ENCODE measurements at places on chromosomes 11 and 22.

- no peak for DNase-seq
Observed at GRCh38 chr22:45295492-45295891, 10.7 kb downstream of the UPK3A start.

DNA sequence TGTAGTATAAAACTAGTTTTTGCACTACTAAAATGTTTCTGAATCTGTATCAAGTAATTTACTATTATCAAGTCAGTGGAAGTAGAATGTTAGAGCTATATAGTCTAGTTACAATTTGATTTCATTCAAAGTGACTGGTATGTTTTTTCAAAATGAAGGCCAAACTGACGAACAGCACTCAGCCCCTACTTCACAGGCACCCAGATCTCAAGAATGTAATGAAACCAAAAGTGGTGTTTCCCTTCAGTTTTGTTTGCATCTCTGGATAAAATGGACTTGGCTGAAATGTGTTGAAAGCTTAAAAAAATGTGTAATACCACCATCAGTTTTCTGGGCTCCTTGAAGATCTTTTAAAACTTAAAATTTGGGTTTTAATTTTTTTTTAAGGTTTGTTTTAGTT is 46.4 kb downstream of the QSER1 start:
- no peak for DNase-seq

DNA sequence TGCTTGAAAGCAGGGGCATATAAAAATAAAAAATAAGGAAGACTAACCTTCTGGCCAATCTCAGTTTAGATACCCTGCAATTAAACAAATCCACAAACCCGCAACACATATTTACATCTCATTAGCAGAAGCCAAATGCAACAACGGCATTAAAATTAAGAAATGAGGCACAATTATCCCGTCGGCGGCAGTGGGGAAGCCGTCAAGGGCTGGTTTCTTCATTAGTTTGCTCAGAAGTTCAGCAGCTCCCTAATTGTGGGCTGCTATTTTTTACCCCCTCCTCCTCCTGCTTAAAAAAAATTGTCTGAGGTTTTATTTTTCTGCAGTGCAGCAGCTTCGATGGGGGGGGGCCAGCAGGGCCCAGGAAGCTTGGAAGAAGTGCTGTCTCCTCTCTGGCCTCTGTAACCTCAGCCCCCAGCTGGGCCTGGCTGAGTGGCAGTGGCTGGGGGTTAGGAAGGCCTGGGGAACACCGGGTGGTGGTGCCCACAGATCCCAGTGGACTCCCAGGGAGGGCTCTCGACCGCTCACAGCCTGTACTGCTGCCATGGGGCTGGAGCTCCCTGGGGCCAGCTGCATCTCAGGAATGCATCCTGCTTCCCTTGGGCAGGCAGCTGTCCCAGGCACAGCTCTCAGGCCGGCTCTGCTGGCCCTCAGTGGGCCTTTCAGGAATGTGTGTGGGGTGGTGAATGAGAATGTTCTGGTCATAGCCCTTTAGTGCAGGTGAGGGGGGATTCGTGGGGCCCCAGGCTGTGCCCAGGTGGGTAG is 148.7 kb upstream of the B3GAT1 start:
- no peak for DNase-seq

DNA sequence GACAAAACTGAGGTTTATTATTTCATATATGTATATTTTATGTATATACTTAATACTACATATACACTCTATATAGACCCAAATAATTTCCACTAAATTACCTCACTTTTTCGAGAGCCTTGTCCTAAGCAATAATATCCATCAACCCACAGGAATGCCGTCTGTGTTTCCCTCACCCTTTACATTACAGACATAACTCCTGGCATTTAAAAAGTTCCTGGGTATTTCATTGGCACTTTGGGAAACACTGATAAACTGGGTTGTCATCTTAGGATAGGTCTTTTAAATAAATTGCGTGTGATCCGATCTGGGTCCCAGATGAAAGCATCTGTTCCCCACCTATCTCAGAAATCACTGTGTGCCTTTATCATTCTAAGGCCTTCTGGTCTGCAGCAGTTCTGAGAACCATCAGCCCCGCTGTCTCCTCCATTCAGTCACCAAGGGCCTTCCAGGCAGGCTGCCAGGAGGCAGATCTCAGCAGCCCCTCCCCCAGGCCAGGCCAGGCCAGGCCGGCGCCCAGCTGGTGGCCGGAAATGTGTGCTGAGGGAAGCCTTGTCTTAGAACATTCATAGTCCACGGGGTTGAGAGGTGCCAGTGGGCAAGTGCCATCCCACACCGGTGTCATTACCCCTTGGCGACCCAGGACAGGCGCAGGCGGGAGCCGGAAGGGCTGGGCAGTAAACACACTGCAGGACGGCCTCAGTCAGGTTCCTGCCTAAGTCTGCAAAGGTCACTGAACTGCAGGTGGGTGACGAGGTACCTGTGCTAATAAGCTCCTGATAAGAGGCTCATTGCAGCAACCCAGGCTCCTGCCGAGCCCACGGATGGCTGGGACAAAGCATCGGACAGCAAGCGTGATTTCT is 3.3 kb downstream of the FGF19 start:
- DNase-seq = peak; percentile 78

- peak; percentile 27 for DNase-seq
Observed at GRCh38 chr22:26484360-26484706, 656 bp downstream of the SRRD start.

DNA sequence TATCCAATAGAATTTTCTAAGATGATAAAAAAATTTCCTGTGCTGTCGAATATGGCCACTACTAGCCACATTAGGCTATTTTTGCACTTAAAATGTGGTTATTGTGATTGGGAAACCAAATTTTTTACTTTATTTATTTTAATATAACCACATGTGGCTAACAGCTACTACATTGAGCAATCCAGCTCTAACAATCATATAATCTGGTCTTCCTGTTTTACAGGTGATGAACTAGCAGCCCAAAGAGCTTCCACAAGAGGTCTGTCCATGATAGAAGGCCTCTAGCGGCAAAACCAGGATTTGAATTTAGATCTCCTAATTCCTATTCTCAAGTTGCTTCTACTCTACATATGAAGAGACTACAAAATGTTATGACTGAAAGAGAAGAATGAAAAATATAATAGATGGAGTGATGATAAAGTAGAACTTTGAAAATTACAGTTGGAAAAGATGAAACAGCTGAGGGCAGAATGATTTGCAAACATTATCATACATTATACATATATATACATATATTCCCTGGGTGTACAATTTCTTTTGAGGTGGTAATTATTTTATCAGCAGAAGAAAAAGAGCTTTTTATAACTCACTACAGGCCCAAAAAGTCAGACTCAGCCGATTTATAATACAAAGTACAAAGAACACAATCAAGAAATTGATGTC is 363.5 kb upstream of the PITPNB start:
- DNase-seq = peak; percentile 19

DNA sequence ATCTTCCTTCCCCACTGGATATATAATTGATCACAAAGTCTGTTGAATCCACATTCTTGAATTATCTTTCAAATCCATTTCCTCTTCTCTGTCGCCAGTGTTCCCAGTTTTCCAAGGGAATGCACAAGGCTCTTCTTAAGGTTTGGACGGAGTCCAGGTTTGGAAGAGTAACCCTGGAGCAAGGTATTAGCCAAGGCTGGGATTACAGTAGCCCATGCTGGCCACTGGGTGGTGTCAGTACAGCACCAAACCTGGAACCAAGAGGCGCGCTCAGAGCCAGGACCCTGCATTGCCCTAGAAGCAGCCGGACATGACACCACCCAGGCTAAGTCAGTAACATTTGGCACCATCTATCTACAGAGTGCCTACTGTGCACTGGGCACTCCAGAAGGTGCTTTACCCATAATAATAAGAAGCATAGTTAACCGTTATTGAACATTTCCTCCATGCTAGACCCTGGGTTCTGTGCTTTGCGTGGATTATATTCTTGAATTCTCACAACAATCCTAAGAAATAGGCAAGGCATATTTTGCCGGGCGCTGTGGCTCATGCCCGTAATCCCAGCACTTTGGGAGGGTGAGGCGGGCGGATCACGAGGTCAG is 48.0 kb upstream of the CLPB start:
- peak; percentile 85 for DNase-seq

DNA sequence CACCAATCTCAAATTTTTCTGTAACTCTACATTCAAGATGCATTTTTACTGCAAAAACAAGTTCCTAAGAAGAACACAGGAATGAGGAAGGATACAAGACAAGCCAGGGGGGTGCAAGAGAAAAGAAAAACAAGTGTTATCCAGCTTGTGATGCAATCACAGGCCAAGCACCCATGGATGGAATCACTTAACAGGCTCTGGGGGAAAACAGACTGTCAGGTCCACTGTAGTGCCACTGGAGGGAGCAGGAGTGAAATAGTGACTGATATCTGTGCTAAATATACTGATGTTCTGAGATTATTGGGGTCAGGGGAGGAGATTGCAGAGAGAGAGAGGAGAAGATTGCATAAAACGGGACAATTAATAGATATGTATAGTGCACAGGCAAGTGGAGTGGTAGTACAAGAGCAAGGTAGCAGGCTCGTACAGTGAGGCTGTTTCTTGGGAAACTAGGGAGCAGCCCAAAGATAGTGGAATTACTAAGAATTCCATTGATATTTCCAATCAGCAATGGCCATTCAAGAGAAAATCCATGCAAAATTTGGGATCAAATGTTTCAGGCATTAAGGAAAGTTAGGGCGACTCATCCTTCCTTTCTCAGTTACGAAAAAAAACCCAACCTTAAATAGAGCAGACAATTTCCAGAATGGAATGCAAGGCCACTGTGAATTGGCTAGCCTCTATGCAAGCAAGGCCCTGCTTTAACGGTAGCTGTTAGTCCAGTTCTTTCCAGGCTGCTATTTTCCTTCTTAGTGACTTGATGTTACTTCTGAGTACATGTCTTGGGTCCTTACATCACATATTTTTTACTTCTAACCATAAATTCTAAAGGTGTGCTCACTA is 52.2 kb upstream of the CEP126 start:
- DNase-seq = peak; percentile 82

DNA sequence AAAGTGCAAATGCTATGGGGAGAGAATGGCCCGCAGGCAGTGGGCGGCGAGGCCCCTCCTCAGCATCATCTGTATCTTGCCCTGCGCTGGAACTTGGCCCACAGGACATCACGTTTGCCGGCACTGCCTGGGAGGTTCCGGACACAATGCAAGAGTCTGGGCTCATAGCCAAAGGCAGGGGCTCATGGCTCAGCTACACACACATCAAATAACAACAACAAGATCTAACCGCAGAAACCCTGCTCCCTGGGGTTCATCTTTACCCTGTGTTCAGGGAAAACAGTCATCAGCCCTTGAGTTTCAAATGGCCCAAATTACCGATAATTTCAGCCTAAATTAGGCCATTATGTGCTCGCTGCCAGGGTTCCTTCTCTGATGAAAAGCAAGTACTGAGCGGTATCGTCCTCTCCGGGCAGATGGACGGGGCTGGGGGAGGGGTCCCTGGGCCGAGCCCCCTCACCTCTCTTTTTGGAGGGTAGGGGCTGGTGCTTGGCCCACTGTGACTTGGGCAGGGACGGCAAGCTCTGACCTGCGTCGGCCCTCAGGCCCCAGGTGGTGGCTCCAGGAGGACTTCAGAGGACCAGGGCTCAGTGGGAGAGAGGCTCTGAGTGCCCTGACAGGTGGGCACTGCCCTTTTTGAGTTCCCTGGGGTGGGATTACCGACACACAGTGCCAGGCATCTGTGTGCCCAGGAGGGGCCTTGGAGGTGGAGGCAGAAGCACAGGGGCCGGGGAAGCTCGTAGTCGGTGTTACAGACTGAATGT is 25.0 kb upstream of the GAL start:
- peak; percentile 96 for DNase-seq

DNA sequence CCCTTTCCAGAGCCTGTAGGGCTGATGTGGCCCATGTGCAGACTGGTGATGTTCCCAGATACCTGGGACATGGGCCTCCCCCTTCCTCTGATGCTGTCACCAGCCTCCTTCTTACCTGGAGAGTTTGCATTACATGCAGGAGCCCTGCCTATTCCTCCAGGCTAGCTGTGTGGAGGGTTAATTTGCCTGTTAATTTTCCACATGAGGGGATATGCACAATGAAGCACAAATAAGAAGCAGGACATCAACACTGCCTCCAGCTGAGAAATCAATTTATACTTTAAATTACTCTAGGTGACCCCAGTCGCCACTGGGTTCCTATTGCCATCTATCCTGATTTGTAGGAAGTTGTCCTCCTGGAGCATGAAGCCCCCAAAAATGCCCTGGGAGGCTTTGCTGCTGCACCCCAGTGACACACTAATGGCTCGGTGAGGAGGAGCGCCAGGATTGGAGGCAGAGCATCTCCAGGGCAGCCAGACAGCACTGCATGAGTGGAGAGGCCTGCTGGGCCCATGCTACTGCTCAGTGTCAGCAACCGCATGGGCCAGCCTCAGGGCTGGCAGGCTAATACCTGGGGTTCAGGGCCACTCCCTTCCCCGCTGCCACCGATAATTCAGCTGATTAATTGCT is 101.6 kb upstream of the USP47 start:
- DNase-seq = no peak

DNA sequence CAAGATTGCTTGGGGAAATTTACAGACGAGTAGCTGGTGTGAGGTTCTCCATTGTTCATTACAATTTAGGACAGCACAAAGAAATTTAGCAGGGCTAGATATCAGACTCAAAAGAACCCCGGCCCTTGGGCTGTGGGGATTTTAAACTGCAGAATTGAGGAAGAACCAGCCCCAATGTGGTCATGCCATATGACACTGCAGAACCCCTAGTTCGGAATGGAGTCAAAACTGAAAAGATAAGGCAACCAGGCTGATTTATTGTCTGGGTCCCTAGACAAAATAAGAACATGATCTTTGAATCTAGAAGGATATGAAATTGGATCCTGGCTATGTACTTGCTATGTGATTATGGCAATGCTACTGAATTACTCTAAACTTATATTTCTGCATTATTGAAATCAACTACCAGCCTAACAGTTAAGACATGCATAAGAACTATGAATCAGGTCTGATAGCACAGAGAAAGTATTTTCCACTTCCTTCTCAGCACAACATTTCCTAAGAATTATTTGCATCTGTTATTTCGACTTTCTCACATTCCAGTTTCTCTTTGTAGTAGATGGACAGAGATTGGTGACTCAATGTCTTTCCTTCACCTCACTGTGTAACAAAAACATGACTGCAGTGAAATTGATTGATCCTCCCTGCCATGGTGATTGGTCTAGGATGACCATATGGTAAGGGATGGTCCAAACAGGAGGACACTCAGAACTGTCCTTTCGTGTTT is 13.2 kb downstream of the MMP3 start:
- DNase-seq = peak; percentile 39

DNA sequence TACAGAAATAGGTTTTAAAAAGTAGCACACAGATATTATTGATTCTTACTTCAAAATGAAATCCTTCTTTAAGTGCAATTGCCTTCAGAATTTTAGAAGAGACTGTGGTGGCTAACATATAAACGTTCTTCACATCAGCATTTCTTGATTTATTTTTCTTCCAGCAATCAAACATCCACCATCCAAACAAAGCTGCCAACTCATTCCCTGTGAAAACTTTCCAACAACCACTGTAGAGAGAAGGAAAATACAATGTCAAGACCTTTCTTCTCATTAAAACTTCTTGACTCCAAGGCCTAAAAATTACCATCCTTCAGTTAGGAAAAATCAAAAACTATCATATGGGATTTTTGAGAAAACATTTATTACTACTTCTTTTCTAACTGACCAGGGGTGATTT is 34.0 kb upstream of the P4HA3 start:
- DNase-seq = no peak

All from EL (cell line).